ENCODE measurements at places on chromosomes 6 and 20.

DNA sequence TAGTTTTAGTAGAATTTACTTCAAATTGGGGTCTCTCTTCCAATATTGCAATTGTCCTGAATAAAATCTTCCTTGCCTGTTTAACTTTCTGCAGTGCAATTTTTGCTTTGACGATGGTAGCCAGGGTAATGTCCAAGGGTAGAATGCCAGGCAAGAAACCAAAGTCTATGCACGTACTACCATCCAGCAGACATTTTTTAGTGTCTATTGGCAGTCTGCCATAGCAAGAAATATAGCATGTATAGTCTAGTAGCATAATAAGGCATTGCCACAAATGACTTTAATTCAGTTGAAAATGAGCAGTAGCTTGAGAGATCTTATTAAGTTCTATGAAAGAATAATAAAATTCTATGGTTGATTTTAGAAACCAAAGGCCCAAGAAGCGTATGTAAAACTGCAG lies 62.3 kb upstream of the KCNQ5 start:
- DNase-seq: no peak

- DNase-seq: no peak
Observed at GRCh38 chr20:36269507-36269906, 33.2 kb downstream of the AAR2 start.

GRCh38 chr20:42083280-42083679 lies 465.1 kb upstream of the CHD6 start:
- DNase-seq: no peak

DNA sequence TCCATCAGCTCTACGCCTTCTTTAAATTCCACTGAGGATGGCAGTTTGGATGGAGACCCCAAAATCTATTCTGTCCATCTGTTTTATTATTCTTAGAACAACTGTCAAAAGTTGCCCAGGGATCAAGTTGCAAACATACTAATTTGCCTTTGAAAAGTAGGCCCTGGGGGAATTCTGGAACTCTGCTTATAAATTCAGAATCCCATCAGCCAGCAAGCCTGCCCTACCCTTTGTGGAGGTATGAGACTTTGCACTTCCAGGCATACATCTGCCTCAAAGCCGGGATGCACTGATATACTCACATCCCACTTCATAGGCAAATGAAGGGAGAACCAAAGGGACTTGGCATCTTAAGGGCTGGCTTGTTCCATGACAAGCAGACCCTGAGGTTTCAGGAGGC lies 93.6 kb downstream of the INSM1 start:
- no peak for DNase-seq

DNA sequence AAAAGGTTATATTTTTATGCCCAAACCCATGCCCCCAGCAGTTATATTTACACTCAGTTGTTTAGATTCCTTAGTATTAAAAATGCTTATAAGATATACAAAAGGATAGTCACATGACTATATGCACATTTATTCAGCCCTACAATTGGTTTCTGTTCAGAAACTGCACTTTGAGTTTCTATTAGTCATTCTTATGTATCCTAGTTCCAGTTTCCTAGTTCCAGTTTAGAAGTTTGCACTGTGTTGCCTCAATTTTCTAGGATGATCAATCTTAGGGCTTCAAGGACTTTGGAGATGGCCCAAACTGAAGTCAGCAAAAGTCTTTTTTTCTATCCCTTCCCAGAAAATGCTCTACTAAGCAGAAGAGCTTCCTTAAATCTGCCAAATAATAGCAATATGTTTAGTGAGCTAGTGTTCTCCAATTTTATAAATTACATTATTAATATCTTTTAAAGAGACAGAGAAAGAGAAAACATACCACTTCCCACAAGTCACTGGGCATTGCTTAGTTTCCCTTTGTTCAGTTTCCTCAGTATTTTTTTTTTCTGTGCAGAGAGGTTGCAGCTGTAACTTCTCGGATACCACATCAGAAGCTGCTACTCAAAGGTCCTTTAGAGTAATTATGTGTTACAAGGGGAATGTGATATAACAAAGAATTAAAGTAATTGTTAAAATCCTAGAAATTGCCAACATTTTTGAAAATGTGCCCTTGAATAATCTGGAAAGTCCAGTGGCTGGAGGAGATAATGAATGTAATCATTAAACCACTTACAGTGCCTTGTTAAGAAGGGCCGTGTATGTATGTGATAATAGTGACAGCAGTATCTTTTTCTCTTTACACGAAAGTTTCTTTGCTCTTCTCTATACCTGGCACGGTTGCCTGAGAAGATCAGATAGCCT lies 138.8 kb downstream of the KHDRBS2 start:
- no peak for DNase-seq

DNA sequence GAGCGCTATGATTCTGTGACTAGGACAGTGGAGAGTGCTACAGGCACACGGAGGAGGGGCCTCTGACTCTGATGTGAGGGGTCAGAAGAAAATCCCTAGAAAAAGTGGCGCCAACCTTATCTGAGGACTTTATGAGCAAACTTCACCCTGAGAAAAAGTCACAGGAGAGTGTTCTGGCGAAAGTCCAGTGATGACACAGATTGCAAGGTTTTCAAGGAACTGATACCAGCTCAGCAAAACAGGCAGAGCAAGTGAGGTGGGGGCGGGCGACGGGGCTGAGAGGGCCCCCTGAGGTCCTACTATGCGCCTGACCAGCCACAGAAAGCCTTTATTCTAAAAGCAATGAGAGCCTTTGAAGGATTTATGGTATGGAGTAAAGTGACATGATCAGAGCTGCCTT lies 73.3 kb downstream of the SLC22A23 start:
- no peak for DNase-seq

- no peak for DNase-seq
Observed at GRCh38 chr20:5156675-5157448, 30.1 kb downstream of the CDS2 start.

DNA sequence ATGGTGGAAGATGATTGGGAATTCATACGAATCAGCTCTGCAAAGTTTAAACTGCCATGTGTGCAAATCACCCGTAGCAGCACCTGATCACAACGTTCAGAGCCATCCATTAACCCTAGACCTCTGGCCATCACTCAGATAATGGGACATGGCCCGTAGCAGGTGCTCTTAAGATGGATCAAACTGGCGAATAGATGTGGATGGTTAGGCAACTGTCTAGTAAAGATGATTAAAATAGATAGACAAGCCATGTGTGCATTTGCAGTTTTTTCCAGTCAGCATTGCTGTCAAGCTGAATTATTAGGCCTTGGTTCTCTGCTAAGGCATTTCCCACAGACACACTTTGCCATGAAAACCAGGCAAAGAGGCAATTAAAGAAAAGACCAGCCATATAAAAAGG lies 40.6 kb upstream of the PHACTR1 start:
- DNase-seq: no peak

DNA sequence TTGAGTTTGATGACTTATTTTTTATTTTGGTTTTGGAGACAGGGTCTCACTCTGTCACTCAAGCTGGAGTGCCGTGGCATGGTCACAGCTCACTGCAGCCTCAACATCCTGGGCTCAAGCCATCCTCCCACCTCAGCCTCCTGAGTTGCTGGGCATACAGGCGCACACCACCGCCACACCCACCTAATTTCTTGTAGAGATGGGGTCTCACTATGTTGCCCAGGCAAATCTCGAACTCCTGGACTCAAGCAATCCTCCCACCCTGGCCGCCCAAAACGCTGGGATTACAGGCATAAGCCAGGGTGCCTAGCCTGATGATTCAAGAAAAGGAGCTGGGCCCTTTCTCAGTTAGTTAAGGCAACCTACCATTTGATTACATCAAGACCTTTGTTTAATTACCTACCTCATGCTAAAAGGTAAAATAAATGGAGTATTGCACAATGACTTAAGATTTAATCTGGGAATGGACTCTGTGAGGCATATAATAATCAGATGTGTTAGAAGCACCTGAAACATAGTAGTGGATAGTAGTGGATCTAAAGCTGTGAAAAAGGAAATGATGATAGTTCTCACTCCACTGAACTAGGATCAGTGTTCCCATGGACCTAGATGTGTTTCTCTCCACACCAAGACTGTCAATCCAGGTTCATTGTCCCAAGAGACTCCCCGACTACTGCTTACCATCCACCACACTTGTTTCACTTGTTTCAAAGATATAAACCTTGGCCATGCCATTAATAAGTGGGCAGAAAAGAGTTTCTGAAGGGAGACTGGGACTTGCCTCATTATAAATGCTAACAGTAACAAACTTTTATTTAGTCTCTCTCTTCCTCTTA lies 2.1 kb downstream of the TNFRSF21 start:
- no peak for DNase-seq

GRCh38 chr6:169663468-169663867 lies 38.4 kb downstream of the WDR27 start:
- DNase-seq: no peak

GRCh38 chr6:123418071-123418470 lies 218.7 kb downstream of the TRDN start:
- DNase-seq: no peak

GRCh38 chr6:66526061-66526460 lies 819.0 kb upstream of the EYS start:
- no peak for DNase-seq

GRCh38 chr6:32945108-32945760 lies 4.4 kb upstream of the HLA-DMB start:
- peak; percentile 49 for DNase-seq

- DNase-seq: no peak
Observed at GRCh38 chr6:72733045-72733444, 111.2 kb downstream of the KCNQ5 start.

- peak; percentile 6 for DNase-seq
Observed at GRCh38 chr6:100078509-100078908, 84.5 kb upstream of the MCHR2 start.

- no peak for DNase-seq
Observed at GRCh38 chr6:94350833-94351232, 931.5 kb upstream of the EPHA7 start.

DNA sequence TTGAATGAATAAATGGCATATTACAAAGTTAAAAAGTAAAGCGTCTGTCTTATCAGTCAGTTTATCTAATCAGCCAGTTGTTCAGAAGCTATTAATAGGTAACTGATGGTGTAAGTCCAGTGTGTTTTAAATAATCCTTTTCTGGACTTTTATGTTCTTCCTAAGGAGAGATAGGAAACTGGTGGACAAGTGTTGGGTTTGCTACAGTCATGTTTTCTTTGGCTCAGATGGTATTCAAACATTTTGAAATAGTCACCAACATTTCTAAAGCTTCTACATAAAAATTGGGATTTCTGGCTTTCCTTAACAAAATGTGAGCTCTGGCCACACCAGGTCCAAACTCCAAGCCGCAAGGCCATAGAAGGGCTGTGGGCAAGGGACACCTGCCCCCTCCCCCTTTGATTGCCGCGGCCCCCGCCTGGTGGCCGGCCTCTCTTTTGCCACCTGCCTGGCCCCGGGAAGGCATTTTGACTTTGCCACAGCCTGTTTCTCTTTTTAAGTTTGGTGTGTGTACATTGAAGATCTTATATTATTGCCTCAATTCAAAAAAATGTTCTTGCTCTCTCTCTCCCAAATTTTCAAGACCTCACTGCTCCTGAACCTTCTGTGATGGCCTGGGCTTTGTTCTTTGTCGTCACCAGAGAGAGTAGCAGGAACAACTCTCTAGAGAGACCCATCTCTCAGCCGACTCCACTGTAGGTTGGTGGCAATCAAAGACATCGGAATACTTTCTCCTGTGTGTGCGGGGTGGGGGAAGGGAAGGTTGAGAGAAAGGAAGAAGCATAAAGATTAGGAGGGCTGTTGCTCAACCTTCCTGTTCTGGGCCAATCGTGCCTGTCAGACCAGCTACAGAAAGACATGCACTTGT lies 84.0 kb upstream of the ZNF217 start:
- peak; percentile 67 for DNase-seq

DNA sequence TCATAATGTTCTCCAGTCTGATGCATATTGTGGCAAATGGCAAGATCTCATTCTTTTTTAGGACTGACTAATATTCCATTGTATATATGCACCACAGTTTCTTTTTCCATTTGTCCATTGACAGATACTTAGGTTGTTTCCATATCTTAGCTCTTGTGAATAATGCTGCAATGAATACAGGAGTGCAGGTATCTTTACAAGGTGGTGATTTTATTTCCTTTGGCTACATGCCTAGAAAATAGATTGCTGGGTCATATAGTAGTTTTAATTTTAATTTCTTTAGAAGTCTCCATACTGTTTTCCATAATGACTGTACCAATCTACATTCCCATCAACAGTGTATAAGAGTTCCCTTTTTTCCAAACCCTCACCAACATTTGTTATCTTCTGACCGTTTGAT lies 97.5 kb downstream of the TRMT11 start:
- DNase-seq: no peak

All from activated naive CD4-positive, alpha-beta T cell treated with anti-CD3 and anti-CD28 coated beads for 36 hours (primary cell).